ENCODE measurements at places on chromosomes 6 and 20.

DNA sequence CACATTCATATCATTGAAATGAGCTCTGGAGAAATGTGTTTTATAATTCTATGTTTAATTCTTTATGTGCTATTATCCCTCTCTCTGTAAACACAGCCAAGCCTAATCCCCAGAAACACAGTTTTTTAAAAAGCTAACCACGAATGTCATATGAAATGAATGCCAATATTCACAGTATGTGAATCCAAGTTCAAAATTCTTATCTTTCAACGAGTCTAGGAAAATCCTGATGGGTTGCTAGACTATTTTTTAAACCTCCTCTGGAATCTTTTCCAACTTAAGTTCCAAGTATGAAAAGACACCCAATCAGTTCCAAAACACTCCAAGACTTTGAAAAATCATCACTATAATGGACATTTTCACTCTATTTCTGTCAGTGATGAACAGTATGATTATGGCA is 689.3 kb downstream of the HACE1 start:
- no peak for DNase-seq

GRCh38 chr6:155195903-155196302 is 67.9 kb upstream of the CLDN20 start:
- no peak for DNase-seq

DNA sequence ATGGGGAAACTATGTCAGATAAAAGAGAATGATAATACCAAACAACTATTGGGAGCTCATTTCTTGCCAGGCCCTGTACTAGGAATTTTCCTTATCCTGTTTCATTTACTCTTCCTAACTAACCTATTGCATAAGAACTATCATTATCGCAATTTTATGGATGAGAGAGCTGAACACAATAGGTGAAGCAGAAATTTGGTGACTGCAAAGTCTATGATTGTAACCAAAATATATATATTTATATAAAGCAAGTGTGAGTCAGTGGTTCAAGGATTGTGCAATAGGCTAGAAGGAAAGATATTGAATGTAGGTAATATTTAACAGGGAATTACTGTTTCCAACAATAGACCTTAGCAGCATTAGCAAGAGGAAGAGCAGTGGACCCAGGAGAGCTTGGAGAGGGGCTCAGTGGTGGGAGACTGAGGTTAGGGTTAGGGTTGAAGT is 181.1 kb upstream of the TENT5A start:
- no peak for DNase-seq

GRCh38 chr6:47734831-47735481 is 36.6 kb downstream of the ADGRF4 start:
- DNase-seq, result no peak

All from NCI-H1417 treated with DMSO at 0.1 percent for 48 hours (cell line).